ENCODE measurements at places on chromosomes 3 and 15. TPM values are rescaled to one million over a fixed set of nuclear protein-coding genes. Genes with fewer than 3 reads are reported as not detected.

GRCh38 chr3:48119505-48120193 is 68.6 kb downstream of the CDC25A start:
- peak; percentile 61 for DNase-seq
- no peak overlapping the region for H3K4me3 ChIP-seq
- no peaks in the 10 kb centered on the region for H3K36me3 ChIP-seq
- no peaks in the 10 kb centered on the region for H3K27me3 ChIP-seq
- H3K4me1 ChIP-seq = no peaks in the 10 kb centered on the region

DNA sequence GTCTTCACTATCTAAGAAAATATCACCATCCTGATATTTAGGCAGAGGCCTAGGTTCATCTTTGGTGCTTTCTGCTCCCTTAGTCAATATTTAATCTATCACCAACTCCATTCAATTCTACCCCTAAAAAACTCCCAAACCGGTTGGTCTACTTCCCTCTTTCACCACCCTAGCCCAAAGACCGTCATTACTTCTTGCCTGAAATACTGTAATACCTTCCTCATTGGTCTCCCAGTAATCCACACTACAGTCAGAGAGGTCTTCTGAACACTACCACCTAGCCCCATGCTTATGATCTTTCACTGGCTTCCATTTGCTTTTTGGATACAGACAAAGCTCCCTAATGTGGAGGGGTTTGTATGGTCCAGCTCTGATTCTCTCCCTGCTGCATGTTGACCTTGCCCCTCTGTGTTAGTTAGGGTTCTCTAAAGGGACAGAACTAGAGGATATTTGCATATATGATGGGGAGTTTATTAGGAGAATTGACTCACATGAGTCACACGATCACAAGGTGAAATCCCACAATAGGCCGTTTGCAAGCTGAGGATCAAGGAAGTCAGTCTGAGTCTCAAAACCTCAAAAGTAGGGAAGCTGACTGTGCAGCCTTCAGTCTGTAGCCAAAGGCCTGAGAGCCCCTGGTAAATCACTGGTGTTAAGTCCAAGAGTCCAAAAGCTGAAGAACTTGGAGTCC is 36.4 kb upstream of the ATP2C1 start:
- DNase-seq = no peak
- H3K27ac ChIP-seq = no peak overlapping the region
- no peaks in the 10 kb centered on the region for H3K4me1 ChIP-seq
- H3K4me3 ChIP-seq = no peak overlapping the region
- H3K27me3 ChIP-seq = no peaks in the 10 kb centered on the region

DNA sequence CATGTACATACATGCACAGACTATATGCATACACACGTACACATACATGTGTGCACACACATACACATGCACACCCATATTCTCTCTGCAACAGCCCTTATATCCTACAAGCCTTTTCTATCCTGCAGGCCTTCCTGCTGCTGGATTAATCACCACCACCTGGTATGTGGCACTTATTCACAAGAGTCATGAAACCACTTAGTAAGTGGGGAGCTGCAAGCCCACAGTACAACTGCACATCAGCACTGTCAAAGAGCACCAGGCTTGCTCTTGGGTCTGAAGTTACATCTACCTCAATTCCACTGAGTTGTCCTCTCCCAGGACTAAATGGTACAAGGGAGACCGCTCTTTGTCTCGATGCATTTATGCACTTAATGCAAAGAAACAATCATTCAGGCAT is 233.2 kb downstream of the KLF13 start:
- H3K27me3 ChIP-seq = no peaks in the 10 kb centered on the region
- H3K36me3 ChIP-seq = no peaks in the 10 kb centered on the region
- DNase-seq = no peak
- no peak overlapping the region for H3K27ac ChIP-seq

GRCh38 chr3:139307072-139307491 is 36.7 kb upstream of the MRPS22 start:
- H3K4me1 ChIP-seq = no peaks in the 10 kb centered on the region
- H3K27ac ChIP-seq = no peak overlapping the region
- no peak for DNase-seq

Gene GOLGA8S
- total RNA-seq = 0.31 TPM

Gene DNAJB8
- total RNA-seq = not detected
